Choroid plexus epithelial cell (primary cell): ENCODE measurements at places on chromosomes 11 and 22.

DNA sequence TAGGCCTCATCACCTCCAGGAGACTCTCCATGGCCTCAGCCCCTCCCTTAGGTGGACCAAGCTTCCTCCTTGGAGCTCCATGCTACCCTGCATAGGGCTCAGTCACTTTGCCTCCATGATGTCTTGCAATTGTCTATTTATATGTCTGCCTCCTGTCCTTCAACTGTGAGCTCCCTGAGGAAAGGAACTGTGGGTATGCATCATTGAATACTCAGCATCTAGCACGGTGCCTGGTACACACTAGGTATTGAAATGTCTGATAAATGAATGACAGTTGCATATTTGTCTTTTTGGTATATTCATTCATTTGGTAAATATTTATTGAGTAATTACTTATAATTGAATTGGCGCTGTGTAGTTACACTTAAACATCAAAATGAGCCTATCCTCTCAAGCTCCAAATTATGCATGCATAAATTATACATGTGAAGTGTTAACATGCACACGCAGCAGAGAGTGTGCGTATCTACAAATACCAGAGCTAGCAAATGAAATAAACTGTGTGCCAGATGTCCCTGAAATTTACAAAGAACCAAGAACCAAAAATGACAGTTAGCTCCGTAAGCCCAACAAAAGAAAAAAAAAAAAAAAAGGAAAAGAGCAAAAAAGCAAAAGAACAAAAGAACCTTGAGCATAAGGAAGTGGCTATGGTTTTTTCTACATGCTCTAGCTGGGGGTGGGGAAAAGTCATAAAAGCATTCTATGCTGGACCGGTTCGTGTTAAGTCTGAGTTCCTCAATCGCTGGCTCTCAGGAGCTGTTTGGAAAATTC lies 25.2 kb downstream of the GRAP2 start:
- no peak for DNase-seq

DNA sequence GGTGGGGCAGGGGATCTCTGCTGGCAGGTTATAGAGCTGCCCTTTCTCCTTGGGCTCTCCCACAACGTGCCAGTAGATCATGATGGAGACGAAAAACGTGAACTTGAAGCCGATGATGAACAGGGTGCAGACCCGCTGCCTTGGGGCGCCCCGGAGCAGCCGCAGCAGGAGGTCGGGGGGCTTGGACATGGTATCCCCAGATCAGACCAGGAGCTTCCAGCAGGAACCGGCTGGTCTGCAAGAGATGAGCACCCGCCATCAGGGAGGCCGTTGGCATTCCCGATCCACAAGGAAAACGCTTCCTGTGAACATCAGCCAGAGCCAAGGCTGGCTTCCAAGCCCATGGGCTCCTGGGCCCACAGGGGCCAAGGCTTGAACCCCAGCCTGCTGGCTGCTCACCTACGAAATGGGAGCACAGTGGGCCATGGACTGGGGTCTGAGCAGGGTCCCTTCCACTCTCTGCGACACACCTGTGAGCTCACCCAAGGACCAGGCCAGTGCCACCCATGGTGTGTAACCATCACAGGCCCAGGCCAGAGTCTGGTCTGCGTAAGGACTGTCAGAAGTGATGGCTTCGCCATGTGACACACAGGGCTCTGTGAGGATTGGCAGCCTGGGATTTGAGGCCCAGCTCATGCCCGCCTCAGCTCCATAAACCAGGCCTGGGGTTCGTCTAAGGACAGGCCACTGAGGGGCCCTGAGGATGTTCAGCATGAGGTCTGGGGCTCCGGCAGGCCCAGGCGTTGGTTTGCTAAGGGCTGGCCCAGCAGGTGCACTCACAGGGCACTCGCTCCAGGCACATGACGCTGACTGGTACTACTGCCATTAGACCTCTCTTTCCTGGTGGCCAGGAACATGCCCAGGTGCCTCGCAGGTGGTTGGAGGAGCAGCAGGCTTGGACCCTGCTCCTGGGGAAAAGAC lies 26.6 kb downstream of the A4GALT start:
- no peak for DNase-seq

DNA sequence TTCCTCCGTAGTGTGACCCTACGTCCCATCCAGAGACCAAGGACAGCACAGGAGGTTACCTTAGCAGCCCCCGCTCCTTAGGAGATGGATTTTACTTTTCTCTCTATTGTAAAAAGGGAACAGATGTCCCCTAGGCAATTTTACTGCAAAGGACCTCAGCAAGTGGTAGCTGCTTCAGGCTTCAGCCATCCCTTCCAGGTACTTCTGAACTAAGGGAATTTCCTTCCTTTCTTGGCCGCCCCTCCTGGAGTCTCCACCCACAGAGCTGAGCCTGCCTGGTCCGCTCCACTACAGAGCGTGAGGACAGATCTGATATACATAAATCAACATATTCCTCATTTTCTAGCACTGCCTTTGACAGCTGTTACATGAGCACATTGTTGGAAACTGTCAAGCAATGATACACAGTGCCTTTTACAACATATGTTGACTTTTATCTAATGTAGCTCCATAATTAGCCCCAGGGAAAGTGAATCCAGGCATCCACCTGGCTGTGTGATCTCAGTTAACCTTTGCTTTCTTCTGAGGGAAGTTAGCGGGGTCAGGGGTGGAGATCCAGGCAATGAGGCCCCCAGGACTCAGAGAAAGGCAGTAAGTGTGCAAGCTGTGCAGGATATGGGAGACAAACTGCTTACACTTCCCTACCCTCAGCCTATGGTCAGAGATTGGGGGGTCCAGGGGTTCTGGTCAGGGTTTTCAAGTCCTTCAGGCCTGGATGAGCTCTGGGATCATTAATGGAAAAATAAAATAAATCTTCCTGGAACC lies 51.9 kb downstream of the SPATA19 start:
- no peak for DNase-seq

DNA sequence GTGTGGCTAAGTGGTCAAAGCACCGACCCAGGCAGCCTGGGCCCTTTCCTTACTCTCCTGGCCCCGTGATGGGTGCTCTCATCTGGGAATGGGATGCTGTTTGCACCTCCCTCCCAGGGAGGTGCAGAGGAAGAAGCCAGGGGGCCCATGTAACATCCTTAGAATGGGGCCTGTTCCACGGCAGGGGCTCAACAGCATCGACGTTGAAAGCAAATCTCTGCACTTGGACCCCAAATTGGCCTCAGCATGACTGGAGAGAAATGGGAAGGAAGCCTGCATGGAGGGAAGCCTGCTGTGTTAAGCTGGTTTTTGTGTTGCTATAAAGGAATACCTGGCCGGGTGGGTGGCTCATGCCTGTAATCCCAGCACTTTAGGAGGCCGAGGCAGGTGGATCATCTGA lies 1288.4 kb downstream of the TBC1D22A start:
- DNase-seq, result no peak

DNA sequence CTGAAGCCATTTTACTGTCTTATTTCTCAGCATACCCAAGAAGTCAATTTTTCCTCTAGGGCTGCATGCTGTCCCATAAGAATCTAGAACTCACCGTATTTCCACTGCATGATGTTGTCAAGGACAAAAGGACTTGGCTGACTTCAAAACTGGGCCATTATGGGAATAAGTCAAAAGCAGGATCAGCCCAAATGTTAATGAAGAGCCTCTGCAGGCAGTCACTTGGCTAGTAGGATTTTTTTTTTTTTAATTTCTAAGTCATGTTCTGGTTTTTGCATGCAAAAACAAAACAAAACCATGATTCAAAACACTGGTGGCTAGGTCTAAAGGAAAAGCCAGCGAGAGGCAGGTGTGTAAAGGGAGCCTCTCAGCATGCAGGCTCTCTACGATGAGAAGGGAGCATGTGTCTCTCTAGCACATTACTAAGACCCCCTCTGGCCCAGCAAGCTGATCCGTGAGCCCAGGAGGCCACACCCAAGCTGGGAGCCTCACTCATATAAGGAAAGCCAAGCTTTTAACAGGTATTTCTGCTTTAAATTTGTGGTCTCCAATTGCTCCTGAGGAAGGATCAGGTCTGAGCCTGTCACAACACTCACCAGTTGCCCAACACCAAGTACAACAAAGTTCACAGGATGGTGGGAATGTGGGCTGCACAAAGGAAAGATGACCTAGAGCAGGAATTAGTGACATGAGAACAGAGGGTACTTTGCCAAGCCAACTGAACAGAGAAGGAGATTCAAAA lies 21.4 kb upstream of the STK33 start:
- DNase-seq, result no peak

GRCh38 chr11:75560644-75561043 lies 1.4 kb upstream of the SERPINH1 start:
- no peak for DNase-seq

- no peak for DNase-seq
Measured at GRCh38 chr22:48844056-48844675, 983.5 kb downstream of the BRD1 start.

DNA sequence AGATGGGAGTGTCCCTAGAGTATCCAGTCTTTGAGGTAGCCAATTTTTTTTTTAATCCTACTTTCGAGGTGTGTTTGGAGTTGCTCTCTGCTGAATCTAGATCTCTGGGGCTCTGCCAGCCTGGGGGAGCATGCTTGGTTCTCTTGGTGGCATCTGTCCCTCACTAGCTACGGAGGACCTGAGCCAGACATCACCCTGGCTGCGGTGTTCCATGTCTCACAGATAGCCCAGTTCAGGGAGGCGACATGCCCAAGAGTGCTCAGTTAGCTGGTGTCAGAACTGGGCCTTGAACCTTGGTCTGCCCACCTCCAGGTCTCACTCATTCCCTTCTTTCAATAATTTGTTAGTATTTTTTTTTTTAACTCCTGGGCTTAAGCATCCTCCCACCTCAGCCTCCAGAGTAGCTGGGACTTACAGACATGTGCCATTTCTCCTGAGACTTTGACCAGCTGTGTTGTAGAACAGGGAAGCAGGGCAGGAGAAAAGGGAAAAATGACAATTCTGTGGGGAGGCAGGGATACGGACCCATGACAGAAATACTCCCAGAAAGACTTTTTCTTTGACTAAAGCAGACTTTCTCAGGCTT lies 621 bp downstream of the HMOX1 start:
- DNase-seq, result no peak

DNA sequence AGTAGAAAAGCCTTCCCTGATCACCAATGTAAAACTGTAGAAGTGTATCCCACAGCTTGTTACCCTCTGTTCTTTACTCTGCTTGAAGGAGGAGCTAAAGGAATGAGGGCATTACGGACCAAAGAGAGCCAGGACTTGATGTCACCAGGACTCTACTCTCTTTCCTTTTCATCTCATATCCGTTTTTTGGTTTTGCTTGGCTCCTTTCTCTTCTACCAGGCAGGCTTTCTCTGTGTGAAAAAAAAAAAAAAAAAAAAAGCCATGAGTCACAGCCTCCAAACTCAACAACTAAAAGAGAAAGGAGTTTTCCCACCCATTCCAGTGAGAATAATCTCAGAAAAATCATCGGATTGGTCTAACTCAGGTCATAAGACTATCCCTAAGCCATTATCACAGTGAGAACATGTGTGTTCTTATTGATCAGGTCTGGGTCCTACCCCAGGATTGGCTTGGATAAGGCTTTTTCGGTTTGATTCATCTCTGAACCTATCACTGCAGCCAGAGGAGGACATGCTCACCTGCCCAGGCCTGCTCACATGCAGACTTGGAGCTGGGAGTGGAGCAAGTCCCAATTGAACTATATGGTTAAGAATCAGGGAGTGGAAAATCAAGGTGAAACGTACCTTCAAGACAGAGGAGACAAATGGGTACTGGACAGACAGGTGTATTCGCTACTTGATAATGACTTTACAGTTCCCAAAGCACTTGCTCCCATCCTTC lies 19.4 kb upstream of the LRRC55 start:
- no peak for DNase-seq

DNA sequence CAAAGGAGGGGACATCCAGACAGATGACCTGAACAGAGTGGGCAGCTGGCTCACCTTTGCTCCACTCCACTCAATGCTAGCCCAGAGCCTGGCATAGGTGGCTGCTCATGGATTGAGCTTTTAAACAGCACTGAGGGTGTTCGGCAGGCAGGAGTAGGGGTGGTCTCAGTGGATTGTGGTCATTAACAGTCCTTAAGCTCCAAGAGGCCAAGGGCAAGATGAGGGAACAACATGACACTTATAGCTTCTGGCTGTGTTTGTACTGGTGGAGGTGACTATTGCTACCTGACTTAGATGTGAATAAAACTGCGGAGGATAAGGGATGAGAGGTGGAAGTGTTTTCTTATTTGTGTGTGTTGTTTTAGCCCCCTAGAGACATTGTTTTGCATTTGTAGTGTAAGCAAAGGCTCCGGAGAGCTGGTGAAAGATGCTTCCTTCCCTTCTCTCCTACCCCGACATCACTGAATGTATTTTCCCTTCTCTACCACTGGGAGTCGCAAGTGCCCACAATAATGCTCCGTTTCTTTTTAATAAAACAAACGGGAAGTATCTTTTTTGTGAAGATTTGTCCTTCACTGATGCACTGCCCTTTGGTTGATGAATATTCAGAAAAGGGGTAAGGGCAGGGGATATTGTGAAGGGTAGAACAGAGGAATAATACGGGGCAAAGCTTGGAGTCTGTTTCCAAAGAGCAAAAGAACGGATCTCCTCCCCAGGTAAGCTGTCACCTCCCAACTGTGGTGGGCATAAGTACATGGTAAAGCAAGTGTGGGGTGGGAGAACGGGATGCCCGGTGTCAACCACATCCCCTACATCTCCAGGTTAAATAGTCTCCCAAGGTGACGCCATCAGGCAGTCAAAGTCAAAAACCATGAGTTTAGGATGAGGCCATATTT lies 27.5 kb upstream of the MTNR1B start:
- peak; percentile 74 for DNase-seq

GRCh38 chr22:17946662-17947367 lies 77.5 kb downstream of the MICAL3 start:
- DNase-seq, result no peak

GRCh38 chr22:25554238-25554671 lies 10.2 kb upstream of the GRK3 start:
- no peak for DNase-seq
